Stimulated activated CD8-positive, alpha-beta memory T cell treated with anti-CD3 and anti-CD28 coated beads, Interleukin-4, amount 100 ng/mL, for 1 hour (primary cell): ENCODE measurements at places on chromosomes 2 and 18.

DNA sequence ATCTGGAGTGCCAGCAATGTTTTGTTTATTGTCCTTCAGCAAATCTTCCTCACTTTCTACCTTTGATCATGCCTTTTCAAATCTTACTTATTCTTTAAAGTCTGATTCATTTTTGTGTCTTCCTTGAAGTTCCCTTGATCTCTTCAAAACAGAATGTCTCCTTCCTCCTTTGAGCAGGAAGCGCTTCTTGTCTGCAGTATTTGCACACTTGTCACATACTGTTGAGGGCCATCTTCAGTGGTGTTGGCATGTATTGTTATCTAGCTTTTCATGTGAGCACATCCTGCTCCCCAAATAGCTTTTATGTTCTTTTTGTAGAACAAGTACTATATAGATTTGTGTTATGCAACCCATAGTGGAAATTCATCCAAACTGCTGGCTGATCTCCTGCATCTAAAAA is 5.9 kb upstream of the CERS6 start:
- no peak for DNase-seq

DNA sequence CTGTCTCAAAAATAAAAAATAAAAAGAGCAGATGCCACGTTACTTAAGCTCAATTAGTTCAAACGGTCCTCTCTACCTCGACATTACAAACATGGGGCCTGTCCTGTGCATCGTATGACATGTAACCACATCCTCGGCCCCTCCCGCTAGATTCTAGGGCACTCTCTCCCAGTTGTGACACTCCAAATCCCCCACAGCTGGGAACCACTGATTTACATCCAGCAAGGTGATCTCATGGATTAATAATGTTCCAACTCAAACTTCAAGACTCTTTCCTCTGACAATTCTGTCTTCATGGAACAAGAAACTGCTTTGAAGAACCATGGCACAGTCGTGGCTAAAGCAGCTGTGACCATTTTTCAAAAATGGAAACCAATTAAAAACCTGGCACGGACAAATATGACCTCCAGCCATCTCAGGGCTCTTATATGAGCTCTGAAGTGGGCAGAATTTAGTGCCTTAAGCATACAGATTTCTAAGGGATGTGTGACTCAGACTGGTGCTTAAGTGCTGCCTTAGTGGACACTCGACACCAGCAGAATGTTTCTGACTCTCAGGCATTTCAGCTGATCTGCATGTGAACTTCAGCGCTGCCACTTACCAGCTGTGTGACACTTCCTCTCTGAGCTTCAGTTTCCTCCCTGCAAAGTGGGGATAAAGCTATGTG is 31.7 kb upstream of the ASAP2 start:
- DNase-seq, result no peak

DNA sequence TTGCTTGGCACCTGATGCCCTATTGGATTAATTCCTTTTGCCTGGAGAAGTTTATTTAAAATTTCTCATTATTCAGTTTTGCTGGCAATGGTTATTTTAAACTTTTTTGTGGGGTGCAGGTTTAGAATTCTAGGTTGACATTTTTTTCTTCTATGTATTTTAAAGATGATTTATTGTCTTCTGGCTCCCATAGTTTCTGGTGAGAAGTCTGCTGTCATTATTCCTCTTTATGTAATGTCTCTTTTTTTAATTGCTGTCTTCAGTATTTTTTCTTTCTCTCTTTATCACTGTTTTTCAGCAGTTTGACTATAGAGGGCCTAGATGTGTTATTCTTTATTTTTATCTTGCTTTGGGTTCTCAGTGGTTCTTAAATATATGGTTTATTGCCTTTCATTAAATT is 182.2 kb upstream of the STON1 start:
- no peak for DNase-seq

DNA sequence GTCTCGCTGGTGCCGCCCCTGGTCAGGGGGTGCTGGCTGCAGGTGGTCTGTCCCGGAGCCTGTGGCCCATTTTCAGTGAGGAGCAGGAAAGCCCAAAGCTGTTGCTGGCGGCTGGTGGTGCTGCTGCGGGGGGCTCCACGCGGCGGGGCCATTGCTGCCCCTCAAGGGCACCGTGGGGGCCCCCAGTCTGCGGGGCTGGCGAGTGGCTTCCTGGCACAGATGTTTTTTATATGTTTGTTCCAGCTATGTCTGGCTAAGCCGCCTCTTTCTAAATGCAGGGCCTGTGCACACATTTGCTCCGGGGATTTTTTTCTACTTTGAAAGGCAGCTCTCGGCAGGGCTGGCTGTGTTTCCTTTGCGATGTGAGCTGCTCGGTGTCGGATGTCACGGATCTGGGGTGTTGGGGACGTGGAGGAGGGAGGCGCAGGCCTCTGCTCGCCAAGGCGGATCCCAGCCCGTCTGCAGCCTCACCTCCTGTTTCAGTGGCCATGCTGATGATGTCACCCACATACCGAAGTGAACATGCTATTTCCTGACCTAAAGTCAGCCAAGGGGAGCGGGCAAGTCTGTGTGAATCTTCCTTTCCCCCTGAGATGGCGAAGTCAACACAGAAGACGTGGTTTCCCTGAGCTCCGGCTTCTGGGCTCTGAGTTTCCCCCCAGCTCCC is 112.0 kb upstream of the CTDP1 start:
- DNase-seq, result no peak
